Cortex of kidney (tissue), 1 donor: ENCODE measurements at places on chromosomes 11 and 22.

DNA sequence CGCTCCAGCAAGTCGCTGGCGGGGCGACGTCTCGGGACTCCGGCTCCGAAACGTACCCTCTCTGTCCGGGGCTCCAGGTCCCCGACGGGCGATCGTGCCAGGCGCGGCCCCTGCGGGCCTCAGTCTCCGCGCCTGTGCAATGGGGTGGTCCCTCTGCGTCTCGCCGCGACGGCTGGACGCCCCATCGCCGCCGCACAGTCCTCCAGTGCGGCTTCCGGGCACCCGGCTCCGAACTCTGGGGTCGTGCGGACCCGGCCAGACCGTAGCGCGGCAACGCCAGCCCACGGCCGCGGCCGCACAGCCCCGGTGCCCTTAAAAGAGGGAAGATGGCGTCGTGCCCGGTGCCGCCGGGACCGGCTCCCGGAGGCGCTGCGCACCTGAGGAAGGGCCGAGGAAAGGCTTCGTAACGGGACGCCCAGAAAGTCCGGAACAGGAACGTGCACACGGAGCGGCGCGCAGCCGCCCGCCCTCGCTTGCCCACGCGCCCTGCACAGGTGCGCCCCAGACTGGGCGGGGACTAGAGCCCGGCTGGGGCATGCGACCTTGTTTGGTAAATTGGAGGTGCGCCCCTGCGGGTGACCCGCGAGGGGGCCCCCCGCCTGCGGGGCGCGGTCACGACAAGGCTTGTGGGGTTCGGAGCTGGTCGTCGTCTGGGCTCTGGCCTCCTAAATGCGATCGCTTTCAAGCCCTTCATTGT is 525 bp downstream of the BIK start:
- DNase-seq = no peak

DNA sequence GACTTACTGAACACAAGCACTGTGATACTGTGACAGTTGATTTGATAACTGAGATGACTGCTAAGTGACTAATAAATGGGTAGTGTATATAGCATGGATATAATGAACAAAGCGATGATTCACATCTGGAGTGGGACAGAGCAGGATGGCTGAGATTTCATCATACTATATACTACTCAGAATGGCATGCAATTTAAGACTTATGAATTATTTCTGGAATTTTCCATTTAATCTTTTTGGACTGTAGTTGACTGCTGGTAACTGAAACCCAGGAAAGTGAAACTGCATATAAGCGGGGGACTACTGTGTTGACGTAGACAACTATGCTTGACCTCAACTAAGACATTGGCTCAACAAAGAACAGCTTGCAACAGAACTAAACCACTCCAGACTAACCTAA is 20.0 kb upstream of the NUCB2 start:
- no peak for DNase-seq

- no peak for DNase-seq
Measured at GRCh38 chr11:110249066-110249465, 47.3 kb downstream of the RDX start.

DNA sequence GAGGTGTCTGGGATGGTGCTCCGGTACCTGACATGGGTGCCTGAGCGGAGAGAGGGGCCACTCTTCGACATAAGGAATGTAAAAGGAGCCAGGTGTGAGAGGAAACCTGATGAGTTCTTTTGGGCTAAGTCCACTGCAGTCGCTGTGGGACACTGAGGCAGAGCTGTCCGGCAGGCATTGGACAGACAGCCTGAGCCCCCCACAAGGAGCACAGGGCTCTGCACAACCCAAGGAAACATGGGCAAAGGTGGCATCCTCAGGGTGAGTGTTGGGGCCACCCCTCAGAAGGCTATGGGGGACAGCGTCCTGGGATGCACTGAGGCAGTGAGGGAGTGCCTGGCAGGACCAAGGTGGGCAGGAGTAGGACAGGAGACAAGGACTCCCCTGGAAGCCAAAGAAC is 57.7 kb upstream of the EMID1 start:
- no peak for DNase-seq

GRCh38 chr22:30429887-30430286 is 4.3 kb downstream of the MTFP1 start:
- DNase-seq = no peak

DNA sequence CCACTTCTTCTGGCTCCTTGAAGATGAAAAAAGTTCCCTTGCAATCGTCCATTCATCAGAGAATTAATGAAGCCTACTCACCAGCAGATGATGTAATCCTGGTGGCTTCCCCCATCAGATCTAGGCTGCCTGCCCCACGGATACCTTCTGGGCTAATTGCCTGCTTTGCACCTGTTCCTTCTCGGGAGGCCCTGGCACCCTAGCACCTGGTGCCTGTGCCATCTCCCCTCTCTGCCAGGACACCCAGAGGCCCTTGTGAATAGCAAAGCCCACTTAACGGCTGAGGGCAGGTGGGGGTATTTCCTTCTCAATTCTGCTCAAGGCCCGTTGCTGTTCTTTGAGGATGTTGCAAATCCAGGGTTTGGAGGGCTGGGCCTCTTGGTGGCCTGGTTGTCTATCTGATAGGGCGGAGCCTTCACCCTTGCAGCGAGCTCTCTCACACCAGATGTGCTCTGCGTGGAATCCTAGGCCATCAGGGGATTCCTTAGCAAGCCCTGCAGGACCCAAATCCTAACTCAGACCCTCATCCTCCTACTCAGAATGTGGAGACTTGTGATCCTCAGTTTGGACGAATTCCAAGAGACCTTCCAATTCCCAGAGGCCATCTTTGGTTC is at the start of gene LMO2:
Gene LMO2, minus strand, starts transcription at position 363 of the 614 bp plus-strand sequence. CDS start 22,360 bp downstream, outside the sequence.
- no peak for DNase-seq

DNA sequence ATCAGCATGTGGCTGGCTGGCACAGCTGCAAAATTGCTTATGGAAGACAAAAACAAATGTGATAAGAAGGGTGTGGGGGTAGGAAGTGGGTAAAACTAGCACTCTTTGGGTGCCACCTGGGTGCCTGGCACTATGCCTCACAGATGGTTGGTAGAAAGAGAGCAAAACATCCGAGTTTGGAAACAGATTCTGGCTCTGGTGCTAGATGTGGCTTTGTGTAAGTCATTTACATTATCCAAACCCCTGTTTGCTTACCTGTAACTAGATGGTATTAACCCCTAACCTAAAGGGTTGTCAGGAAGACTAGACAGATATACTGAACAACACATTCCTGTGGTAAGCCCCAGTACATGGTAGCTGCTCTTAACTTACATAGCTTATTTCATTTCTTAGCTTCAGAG is 905.6 kb downstream of the DLG2 start:
- DNase-seq = no peak

- DNase-seq = no peak
Measured at GRCh38 chr11:61828629-61829407, 718 bp downstream of the FADS2 start.

- no peak for DNase-seq
Measured at GRCh38 chr11:27447288-27448183, 25.1 kb downstream of the LGR4 start.

GRCh38 chr22:23110922-23111527 is 30.8 kb downstream of the RSPH14 start:
- no peak for DNase-seq

GRCh38 chr22:43237280-43237679 is 50.3 kb upstream of the TTLL12 start:
- no peak for DNase-seq

DNA sequence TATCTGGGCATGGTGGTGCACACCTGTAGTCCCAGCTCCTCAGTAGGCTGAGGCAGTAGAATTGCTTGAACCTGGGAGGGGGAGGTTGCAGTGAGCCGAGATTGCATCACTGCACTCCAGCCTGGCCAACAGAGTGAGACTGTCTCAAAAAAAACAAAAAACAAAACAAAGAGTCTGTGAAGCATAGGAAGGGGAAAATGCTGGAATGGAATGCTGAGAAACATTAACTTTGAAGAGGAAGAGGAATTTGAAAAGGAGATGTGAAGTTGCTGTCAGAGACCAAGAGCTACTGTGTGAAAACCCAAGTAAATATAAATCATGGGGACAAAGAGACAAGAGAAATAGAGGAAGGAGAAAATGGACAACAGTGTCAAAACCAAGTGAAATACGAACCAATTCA is 455.1 kb upstream of the ARHGAP42 start:
- no peak for DNase-seq
